ENCODE measurements at places on chromosomes 11 and 22.

DNA sequence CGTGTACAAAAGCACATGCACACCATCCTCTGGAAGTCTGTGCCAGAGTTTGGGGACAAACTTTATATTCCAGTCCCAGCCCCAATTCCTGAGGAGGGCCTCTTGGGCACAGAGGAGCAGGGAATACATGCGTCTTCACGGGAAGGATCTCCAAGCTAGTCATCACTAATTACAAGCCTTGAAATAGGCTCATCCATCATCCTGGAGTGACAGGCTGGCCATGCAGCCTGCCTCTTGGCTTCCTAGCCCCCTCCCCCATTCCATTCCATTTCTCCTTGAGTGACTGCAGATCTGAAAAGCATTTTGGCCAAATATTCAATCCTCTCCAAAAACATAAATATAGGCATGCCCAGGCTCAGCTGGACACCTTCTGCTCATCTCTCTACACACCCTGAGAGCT lies 24.8 kb downstream of the SERPING1 start:
- DNase-seq = no peak

- no peak for DNase-seq
Measured at GRCh38 chr11:76033699-76034098, 172.6 kb downstream of the WNT11 start.

- DNase-seq = no peak
Measured at GRCh38 chr22:49051491-49052022, 776.1 kb downstream of the BRD1 start.

DNA sequence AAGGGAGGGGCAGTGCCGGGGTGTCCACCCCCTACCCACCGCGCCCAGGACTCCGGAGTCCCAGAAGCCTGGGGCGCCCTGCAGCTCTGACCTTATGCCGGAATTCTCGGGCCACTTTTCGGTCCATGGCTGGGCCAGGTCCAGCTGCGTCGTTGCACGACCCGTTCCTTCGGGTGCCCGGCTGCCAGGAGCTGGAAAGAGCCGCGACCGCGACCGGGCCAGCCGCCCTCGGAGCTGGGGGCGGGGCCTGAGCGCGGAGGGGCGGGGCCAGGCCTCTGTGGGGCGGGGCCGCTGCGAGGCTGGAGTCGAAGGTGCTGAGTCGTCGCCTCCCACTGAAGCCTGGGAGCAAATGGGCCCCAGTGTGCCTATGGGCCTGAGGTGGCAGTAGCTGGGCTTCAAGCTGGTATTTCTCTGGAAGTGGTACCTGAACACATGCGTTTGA lies at the start of gene USH1C:
Gene USH1C, minus strand, starts transcription at position 236 of the 442 bp plus-strand sequence. Its CDS starts 109 bp downstream, at position 127.
- no peak for DNase-seq

GRCh38 chr22:48907591-48907990 lies 920.1 kb downstream of the BRD1 start:
- no peak for DNase-seq
